ENCODE measurements at places on chromosomes 12 and 14. TPM values are rescaled to one million over a fixed set of nuclear protein-coding genes. Genes with fewer than 3 reads are reported as not detected.

ENDOU gene
- not detected for total RNA-seq

ADAMTS20 gene
- total RNA-seq, result under 0.01 TPM

TMEM229B gene
- 0.64 TPM for total RNA-seq

REC8 gene
- total RNA-seq, result 4.2 TPM

RERG gene
- total RNA-seq, result 0.64 TPM

ZFYVE1 gene
- 21.6 TPM for total RNA-seq

SCNN1A gene
- total RNA-seq, result under 0.01 TPM

DNA sequence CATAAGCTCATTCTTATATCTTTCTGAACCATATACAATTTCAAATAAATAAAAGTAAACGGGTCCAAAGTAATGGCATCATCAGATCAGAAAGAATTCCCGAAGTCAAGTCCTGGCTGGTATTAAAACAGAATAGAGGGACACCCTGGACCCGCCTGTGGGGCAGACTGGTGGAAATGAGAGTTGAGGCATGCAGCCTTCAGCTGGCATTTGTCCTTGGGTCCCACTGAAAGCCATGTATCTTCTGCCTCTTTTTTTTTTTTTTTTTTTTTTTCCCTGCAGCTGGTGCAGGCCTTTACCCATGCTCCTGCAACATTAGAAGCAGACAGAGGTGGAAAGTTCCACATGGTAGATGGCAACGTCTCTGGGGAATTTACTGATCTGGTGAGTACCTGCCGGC, 9.9 kb downstream of the AHSA1 start:
- no peak for DNase-seq

GRCh38 chr14:45104561-45104960, 20.6 kb downstream of the PRPF39 start:
- DNase-seq, result no peak

- DNase-seq, result peak; percentile 76
These were observed 34.8 kb upstream of the MMP17 start for GRCh38 chr12:131793243-131794022.

DNA sequence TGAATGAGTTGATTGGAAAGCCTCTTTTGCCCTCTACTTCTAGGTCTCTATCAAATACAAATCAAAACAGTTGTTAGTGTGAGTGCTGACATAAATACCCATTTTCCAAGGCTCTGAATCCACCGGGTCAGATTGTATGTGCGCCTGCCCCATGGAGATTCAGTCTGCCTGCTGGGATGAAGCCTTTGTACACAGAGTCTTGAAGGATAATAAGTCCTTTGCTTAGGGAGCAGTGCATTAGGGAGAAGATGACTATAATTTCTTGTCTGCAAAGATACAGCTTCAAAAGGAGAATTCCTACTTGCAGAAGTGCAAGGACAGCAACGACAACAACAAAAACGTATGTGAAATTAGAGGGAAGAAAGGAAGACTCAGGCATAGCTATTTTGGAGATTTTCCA, 90.3 kb upstream of the VRK1 start:
- DNase-seq, result no peak

DNA sequence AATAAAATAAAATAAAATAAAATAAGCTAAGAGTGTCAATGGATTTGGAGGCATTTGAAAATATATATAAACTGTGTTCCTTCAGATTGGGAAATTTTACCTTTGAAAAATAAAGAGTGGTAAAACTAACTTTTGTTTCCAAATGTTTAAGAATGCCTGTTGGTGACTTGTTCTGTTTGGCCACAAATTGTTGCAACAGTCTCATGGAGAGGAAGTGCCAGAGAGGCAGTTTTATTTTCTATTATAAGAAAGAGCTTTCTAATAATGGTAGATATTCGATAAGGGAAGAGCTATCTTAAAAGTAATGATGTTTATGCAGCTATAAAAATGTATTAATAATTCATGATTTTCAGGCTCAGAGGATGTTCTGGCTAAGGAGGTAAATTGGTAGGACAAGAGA, 68.8 kb upstream of the MDGA2 start:
- DNase-seq, result no peak

DNA sequence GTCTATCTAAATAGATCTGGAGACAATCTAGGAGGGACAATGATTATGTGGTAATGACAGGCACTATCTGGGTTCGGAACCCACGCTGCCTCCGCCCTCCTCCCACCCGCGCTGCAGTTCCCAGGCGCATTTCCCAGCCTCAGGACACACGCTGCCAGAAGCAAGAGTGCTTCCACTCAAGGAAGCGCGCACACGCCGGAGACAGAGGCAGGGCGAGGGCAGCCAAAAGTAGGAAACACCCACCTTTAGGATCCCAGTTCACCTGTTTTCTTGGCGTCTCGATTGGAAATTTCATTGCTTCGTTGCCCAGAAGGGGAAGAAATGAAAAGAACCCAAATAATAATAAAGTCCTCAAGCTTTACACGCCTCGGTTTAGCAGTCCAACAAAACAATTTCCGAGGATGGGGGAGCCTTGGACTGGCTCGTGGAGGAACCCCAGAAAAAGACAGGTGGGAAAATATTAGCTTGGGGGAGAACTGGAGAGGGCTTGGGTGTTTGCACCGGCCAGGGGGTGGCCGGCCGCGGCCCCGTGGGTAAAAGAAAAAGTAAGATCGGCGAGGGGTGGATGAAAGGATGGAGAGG, 474 bp downstream of the KCNK10 start:
- no peak for DNase-seq

- no peak for DNase-seq
These were observed 13.6 kb upstream of the EMP1 start for GRCh38 chr12:13182881-13183280.

DNA sequence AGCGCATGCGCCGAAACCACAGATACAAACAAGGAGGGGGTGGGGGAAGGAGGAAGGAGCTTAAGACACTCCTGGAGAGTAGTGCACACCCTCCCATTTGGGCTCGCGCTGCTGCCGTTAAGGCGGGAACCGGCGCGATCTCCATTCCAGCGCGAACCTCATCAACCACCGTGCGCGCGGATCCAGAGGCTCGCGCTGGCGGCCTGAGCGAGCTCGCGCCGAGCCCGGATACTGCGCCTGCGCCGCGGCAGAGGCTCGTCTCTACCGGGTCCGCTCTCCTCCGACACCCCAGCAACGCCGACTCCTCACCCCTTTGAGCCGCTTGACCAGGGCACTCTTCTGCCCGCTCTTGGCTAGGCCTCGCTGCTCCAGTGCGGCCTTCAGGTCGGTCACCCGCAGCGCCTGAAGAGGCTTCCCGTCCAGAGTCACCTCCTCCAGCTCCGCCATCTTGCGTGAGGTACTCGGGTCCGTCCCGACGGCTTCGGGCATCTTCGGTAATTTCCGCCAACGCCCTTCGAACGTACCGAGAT, at the start of gene ACIN1:
Gene ACIN1, minus strand, starts transcription at position 471 of the 530 bp plus-strand sequence. Its CDS starts 24 bp downstream, at position 447.
- peak; percentile 90 for DNase-seq

DNA sequence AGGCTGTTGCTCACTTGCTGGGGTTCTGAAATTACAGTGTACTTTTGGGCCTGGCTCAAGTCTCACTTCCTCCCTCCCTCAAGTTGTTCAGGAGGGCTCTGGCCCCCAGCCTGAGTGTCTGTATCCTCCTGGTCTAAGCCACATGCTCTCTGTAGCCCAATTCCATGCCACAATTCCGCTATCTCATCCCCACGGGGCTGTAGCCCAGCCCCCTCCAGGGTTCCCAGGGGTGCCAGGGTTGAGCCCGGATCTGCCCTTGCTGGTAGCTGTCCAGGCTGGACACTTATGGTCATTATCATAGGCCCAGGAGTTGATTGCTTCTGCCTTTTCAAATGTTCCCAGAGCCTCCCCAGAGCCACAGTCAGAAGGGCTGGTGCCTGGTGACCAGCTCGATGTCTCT, 65.3 kb downstream of the PRIMA1 start:
- DNase-seq, result no peak

GRCh38 chr12:63292471-63293221, 141.6 kb upstream of the AVPR1A start:
- DNase-seq, result no peak

DNA sequence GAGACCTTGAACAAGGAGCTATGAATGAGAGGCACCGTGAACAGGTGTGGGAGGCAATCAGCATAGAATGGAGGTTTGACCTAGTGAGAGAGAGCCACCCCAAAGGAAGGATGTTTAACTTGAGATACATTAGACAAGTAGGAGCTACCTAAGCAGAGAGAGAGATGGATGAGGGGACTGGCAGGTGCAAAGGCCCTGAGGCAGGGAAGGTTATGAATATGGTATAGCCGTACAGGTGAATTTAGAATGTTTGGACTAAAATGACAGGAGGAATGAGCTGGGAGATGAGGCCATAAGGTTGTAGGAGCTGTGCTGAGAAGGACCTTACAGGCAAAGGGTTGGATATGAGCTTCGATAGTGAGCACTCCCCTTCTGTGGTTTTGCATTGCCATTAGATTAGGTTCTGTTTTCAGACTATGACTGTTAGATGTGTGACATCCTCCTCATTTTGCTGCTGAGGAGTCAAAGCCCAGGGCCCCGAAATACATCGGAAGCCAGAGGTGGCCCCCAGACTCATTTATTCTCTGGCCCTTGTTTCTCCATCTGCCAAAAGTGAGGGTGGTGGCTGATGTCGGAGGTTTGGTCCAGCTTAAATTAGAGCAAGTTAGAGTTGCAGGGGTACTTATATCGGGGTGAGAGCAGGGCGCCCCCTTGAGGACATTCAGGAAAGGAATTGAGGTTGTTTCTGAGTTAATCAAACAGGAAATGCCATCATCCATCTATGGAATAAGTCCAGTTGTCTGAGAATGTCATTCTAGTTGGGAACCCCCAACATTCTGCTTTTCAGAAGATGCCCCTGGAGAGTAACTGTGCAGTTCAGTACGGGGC, 29.4 kb downstream of the SLC24A4 start:
- DNase-seq, result peak; percentile 31

DNA sequence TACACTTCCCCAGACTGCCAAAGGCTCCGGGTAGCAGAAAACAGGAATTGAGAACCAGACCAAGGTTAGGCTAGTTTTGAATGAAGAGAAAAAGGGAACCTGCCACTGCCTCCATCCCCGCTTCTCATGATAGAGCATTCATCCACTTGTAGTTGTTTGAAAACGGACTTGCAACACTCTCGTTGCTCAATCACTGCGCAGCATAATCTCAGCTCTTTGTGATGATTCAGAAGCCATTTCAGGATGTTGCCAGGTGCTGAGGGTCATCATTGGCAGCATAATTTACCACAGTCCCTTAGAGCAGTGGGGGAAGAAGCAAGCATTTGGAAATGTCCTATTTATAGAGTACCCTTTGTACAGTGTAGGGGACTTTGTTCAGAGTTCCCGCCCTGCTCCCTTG, 25.6 kb downstream of the KCNK13 start:
- DNase-seq, result peak; percentile 52

DNA sequence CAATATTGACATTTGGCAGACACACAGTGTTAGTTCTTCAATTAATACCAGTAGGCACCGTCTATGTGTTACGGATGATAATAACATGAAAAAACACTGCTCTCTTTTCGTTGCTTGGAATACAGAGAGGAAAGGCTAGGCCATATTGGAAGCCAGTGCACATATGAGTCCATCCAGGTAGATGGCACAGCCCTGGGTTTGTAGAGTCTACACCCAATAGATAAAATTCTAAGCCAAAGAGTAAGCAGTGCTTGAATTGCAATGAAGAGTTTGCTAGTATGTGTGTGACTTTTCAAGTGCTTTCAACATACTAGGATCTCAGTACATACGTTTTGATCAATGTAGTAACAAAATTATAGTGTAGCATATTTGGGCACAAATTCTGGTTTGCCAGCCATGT, 243.3 kb upstream of the AVPR1A start:
- DNase-seq, result no peak

GRCh38 chr14:94213021-94213420, 38.9 kb downstream of the PPP4R4 start:
- DNase-seq, result peak; percentile 30

- DNase-seq, result no peak
These were observed 66.3 kb downstream of the E2F7 start for GRCh38 chr12:76998908-76999556.

GRCh38 chr14:66496911-66497310, 10.7 kb downstream of the CCDC196 start:
- DNase-seq, result no peak

- DNase-seq, result no peak
These were observed 50.9 kb downstream of the HSP90AA1 start for GRCh38 chr14:102035914-102036313.
